ENCODE measurements at places on chromosomes 3 and 15.

GRCh38 chr3:171531716-171532115 is 71.5 kb upstream of the TNIK start:
- DNase-seq, result no peak

DNA sequence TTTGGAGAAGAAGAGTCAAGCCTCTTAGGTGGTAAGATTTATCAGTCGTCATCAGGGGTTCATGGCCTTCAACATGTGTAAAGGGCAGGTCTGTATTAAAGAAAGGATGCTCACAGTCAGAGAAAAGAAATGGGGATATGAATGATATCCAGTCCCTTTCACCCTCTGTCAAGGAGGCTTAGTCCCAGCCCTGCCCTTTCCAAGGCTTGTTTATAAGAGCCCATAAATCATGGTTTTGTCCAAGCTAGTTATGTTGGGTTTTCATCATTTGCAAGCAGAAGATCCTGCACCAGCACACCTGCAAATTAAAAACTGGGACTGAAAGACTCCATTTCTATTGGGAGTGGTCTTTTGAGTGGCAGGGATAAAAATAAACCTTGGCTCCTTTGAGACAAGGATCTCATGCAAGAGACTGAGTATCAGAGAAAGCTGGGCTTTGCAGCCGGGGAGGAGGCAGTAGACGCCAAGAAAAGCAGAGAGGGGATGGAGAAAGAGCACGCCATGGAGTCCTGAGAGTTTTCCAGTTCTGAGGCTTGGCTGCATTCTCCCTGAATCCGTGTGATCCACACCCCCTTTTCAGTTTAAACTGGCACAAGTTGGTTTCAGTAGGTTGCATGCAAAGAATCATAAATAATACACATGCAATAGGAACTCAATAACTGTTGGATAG is 12.6 kb upstream of the PDIA5 start:
- no peak for DNase-seq

- peak; percentile 63 for DNase-seq
Observed at GRCh38 chr15:40857601-40858341, 13.9 kb downstream of the SPINT1 start.

DNA sequence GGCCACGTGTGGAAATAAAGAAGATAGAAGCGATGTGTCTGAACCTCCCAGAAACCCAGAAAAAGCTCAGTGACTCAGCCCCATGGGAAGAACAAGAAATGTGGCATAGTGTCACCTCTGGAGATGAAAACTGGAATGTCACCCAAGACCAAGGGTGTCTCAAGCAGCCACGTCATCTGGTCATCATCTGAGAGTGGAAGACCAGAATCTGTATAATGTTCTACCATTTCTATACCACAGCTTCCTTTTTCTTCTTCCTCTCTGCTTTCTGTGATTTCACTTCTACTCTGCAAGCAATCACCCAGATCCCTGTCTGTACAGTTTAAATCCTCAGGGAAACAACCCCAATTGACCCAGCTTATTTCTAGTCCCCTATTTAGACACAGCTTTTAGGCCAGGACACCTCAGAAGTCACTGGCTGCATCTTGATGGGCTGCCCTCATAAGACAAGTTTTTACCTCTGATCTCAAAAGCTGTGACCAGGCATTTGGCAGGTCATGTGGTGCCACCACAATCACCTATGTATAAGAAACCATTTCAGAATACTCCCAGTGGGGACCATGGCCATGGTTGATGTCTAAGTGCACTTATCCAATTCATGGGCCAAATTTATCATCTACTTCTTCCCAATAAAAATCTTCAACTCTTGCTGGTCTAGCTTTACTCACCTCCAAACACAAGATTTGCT is 278.5 kb upstream of the UMPS start:
- no peak for DNase-seq

- no peak for DNase-seq
Observed at GRCh38 chr3:3675801-3676200, 123.4 kb upstream of the LRRN1 start.

DNA sequence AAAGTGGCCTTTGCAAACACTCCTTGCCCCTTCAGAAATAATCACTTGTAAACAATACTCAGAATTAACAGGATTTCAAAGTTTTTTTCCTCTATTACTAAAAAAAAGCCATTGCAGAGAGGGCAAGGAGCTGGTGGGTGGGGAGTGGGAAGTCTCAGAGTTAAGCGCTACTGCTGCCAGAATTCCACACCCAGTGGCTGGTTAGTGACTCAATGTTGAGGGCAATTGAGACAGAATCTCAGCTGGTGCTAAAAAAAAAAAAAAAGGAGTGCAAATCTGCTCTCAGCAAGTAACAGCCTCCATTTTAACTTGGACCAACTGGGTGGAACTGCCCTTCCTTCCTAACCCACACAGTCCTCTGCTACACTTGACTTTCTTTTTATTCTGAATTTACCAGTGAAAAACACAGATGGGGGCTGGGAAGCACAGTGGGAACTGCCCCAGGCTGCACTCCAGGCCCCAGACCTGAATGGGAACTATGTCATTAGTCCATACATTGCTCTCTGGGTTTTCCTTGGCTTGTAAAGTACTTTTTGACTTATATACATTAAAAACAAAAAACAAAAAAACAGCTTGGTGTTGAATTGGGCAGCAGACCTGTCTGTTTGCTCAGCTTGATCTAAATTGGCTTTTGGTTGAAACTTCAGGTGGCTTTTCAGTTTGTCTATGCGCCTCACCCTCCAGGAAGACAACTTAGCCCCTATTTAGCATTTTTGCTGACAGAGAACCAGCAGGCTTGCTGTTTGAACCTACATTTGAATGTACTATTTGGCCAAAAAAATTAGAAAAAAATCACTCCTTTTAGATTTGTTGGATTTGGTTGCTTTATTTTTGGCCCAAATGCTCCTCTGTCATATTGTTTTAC is 357.8 kb upstream of the TBL1XR1 start:
- DNase-seq, result peak; percentile 76

DNA sequence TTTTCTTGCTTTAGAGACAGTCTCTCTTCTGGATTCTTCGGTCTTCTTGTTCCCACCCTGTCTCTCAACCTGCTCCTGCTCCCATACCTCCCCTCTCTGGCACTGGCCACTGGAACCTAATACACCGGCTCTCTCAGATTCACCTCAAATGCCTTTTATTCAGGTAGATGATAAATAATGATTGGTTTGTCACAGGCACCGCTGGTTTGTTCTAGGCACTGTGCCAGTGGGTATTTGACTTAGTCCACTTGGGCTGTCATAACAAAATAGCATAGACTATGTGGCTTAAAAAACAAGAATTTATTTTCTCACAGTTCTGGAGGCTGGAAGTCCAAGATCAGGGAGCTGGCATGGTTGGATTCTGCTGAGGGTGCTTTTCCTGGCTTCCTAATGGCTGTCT is 278.2 kb upstream of the STT3B start:
- no peak for DNase-seq

- DNase-seq, result peak; percentile 7
Observed at GRCh38 chr3:64909757-64910467, 222.1 kb upstream of the ADAMTS9 start.

DNA sequence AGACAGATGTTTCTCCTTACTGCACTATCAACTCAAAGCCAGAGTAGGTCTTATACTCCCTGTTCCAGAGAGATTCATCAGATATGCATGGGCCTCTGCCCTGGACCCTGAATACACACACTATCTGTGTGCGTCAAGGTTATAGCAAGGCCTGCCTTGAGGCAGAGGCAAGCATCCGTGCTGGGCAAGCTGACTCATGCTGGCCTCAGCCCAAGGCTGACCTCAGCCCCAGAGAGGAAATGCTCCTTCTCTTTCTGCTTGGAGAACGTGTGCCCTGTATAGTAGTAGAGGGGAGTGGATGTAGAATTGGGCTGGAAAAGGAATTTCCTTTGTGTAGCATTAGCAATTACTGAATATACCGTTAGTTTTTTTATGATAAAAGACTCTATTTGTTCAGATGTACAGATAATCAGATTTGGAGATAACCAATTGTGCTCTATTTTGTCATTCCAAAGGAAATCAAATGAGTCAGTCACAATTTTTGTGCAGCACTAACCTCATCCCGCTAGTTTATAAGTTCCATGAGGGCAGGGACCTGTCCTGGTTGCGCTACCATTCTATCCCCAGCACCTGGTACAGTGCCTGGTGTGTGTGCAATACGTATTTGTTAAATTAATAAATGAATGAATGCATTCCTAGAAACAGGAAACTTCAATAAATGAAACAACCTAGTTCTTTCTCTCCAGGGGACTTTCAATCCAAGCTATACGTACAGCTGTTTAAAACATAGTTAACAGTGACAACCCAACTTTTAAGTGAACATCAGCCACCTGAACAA is 13.3 kb upstream of the PAQR9 start:
- DNase-seq, result peak; percentile 93

- DNase-seq, result no peak
Observed at GRCh38 chr3:141093397-141093796, 42.2 kb downstream of the SPSB4 start.

DNA sequence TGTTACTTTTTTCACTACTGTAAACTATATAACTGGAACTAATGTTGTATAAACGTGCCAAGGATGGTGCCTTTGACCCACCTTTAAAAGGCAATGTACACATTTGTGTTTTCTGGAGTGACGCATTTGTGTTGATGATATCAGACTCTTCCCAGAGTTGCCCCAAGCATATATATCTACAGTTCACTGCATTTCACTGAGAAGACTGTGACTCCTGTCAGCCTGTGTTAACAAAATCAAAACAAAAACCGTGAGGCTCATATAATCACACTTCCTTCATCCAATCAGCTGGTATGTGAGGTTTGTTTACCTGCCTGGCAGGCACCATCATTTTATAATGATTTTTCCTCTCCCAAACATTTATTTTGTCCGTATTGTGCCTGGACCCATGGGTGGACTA is 117.6 kb upstream of the ROBO1 start:
- DNase-seq, result no peak

- DNase-seq, result peak; percentile 39
Observed at GRCh38 chr3:73086071-73086494, 24.6 kb downstream of the EBLN2 start.

GRCh38 chr3:197376020-197376419 is 77.6 kb upstream of the DLG1 start:
- no peak for DNase-seq

Data from fibroblast of skin of back (primary cell).